Small intestine (tissue), 16 donors: ENCODE measurements at places on chromosomes 5 and 9.

GRCh38 chr9:91710158-91710557, 239.9 kb downstream of the ROR2 start:
- no peak overlapping the region for H3K27ac ChIP-seq
- H3K36me3 ChIP-seq, result no peaks in the 10 kb centered on the region
- no peaks in the 10 kb centered on the region for H3K4me1 ChIP-seq
- no peak for DNase-seq
- no peak overlapping the region for H3K4me3 ChIP-seq

GRCh38 chr5:11709021-11709420, 195.2 kb downstream of the CTNND2 start:
- H3K27me3 ChIP-seq, result no peaks in the 10 kb centered on the region
- H3K4me3 ChIP-seq, result no peak overlapping the region
- no peak overlapping the region for H3K27ac ChIP-seq
- DNase-seq, result no peak

- H3K36me3 ChIP-seq, result no peaks in the 10 kb centered on the region
- no peak overlapping the region for H3K4me3 ChIP-seq
These were observed 37.3 kb upstream of the EGFL7 start for GRCh38 chr9:136625101-136626065.

DNA sequence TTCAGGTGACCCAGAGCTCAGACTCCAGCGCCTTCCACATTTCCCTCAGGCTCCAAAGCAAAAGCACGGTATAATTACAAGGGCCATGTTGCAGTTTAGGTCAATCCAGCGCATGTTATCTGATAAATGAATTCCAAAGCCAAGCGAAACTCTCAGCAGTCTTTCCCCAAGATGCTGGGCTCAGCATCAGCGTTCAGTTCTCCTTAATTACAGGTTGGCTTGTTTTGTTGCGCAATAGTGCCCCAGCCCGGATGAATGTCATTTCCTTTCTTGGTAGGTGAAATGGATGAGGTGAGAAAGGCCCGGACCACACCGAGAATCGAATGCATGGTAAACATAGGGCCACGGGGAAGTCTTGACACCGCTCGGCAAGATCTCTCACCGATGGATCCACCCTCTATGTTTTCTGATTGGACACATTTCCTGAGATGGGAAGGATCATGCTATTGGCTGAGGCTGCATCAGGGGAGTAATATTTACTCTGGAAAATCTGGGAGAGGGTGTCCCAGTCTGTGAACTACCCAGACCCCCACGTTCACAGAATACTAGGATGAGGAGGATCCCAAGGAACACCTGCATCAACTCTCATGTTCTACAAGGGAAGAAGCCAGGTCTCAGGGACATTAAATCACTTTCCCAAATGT, 221.2 kb upstream of the ANKRD55 start:
- H3K4me3 ChIP-seq, result no peak overlapping the region
- H3K27me3 ChIP-seq, result no peaks in the 10 kb centered on the region
- DNase-seq, result no peak
- no peak overlapping the region for H3K27ac ChIP-seq
- no peaks in the 10 kb centered on the region for H3K36me3 ChIP-seq

- no peaks in the 10 kb centered on the region for H3K4me1 ChIP-seq
- H3K27ac ChIP-seq, result no peak overlapping the region
- H3K36me3 ChIP-seq, result peaks cover 13% of the 10 kb centered on the region
- no peak overlapping the region for H3K4me3 ChIP-seq
- DNase-seq, result no peak
These were observed 104.9 kb upstream of the RUSC2 start for GRCh38 chr9:35385042-35385441.

- H3K27ac ChIP-seq, result no peak overlapping the region
- H3K4me1 ChIP-seq, result peaks cover 24% of the 10 kb centered on the region
- H3K4me3 ChIP-seq, result no peak overlapping the region
- H3K27me3 ChIP-seq, result no peaks in the 10 kb centered on the region
These were observed 6.6 kb downstream of the COMMD10 start for GRCh38 chr5:116091416-116091815.

DNA sequence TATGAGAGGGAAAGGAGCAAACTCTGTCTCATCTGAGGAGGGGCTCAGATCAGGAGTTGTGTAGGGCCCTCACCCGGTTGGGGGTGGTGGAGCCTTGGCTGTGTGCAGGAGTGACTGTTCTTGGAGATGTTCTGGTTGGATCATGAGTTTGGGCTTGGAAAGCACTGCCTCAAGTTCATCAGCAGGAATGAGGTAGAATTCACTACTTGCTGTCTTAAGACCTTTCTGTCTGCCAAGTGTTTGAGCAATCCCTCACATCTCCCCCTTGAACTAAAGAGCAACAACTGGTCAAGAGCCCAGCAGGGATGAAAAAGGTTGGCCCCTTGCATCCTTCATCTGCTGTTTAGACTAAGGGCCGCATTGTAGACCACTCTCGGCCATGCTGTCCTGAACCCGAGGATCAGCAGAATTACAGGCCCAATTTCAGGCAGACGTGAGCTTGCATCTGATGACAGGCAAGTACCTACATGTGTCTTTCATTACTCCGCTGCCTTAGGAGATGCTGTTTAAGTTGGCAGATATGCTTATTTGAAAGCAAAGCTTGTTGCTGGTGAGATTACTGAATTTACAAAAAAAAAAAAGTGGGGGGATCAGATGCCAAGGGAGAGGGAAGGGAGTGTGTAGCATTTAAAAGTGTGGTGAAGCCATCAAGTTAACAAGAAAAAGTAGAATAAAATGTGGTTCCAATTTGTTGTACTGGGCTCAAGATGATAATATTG, 36.4 kb downstream of the PIK3R1 start:
- no peaks in the 10 kb centered on the region for H3K27me3 ChIP-seq
- no peak for DNase-seq
- H3K36me3 ChIP-seq, result no peaks in the 10 kb centered on the region
- no peak overlapping the region for H3K27ac ChIP-seq
- peaks cover 13% of the 10 kb centered on the region for H3K4me1 ChIP-seq
- H3K4me3 ChIP-seq, result no peak overlapping the region

GRCh38 chr5:125412561-125413495, 666.4 kb upstream of the ZNF608 start:
- H3K4me3 ChIP-seq, result no peak overlapping the region
- H3K4me1 ChIP-seq, result peaks cover 4% of the 10 kb centered on the region
- peak overlapping the region; percentile 46 for H3K27ac ChIP-seq
- DNase-seq, result peak; percentile 93
- no peaks in the 10 kb centered on the region for H3K27me3 ChIP-seq
- H3K36me3 ChIP-seq, result no peaks in the 10 kb centered on the region

- no peak overlapping the region for H3K27ac ChIP-seq
- DNase-seq, result no peak
- no peaks in the 10 kb centered on the region for H3K4me1 ChIP-seq
- H3K27me3 ChIP-seq, result no peaks in the 10 kb centered on the region
- H3K4me3 ChIP-seq, result no peak overlapping the region
- no peaks in the 10 kb centered on the region for H3K36me3 ChIP-seq
These were observed 110.9 kb upstream of the GPR151 start for GRCh38 chr5:146626936-146627335.

GRCh38 chr5:140042393-140042642, 781 bp downstream of the NRG2 start:
- H3K27ac ChIP-seq, result no peak overlapping the region
- no peaks in the 10 kb centered on the region for H3K36me3 ChIP-seq
- H3K4me1 ChIP-seq, result no peaks in the 10 kb centered on the region
- peak overlapping the region; percentile 53 for H3K4me3 ChIP-seq
- no peaks in the 10 kb centered on the region for H3K27me3 ChIP-seq

- H3K36me3 ChIP-seq, result no peaks in the 10 kb centered on the region
- no peaks in the 10 kb centered on the region for H3K4me1 ChIP-seq
- H3K27ac ChIP-seq, result no peak overlapping the region
- DNase-seq, result no peak
- no peaks in the 10 kb centered on the region for H3K27me3 ChIP-seq
- H3K4me3 ChIP-seq, result no peak overlapping the region
These were observed 372.2 kb downstream of the TMEM232 start for GRCh38 chr5:110354311-110354710.

DNA sequence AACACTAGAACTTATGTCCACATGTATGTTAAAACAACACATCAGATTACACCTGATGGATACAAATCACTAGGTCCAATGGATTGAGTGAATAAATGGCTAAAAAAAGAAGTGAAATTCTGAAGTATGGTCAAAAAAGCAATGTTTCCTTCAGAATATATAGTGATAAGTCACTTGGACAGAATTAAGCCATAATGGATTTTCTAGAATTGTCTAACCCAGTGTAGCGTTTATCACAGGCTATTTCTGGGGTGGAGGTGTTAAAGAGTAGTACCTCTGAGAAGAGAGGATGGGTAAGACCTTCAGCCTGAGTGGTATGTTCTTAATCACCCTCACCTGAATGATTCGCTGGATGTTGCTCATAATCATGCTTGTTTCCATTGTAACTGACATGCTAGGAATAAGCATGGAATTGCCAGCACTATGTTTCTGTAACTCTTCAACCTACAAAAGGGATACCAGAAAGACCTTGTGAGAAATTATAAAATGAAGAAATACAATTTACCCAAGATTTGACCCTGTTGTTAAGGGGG, 33.2 kb downstream of the SLC31A2 start:
- H3K27me3 ChIP-seq, result no peaks in the 10 kb centered on the region
- H3K36me3 ChIP-seq, result peaks cover 22% of the 10 kb centered on the region
- H3K4me3 ChIP-seq, result no peak overlapping the region
- H3K27ac ChIP-seq, result no peak overlapping the region
- DNase-seq, result no peak

- peaks cover 4% of the 10 kb centered on the region for H3K27me3 ChIP-seq
- H3K4me3 ChIP-seq, result no peak overlapping the region
- peak; percentile 46 for DNase-seq
- H3K4me1 ChIP-seq, result no peaks in the 10 kb centered on the region
These were observed 31.9 kb upstream of the FANCC start for GRCh38 chr9:95349091-95350038.

DNA sequence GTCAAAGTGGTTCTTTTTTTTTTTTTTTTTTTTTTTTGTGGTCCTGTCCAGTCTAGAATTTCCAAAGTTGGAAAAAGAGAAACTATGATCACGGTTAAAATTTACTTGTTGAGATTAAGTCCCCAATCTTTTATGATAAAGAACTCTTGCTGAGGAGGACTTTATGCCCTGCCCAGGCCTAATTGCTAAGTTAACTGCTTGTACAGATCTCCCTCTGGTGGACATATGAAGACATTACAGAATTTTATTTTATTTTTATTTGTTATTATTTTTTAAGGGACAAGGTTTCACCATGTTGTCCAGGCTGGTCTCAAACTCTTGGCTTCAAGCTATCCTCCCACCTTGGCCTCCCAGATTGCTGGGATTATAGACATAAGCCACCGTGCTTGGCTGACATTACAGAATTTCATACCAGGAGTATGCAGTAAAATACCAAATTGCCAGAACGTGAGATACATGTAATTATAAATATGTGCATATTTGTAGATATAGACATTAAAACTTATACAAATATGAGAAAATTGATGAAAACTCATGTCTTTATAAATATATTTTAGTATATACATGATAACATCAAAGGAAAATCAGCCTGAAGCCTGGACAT, 91.2 kb downstream of the RFK start:
- H3K36me3 ChIP-seq, result no peaks in the 10 kb centered on the region
- peak; percentile 52 for DNase-seq
- no peak overlapping the region for H3K27ac ChIP-seq
- no peak overlapping the region for H3K4me3 ChIP-seq

DNA sequence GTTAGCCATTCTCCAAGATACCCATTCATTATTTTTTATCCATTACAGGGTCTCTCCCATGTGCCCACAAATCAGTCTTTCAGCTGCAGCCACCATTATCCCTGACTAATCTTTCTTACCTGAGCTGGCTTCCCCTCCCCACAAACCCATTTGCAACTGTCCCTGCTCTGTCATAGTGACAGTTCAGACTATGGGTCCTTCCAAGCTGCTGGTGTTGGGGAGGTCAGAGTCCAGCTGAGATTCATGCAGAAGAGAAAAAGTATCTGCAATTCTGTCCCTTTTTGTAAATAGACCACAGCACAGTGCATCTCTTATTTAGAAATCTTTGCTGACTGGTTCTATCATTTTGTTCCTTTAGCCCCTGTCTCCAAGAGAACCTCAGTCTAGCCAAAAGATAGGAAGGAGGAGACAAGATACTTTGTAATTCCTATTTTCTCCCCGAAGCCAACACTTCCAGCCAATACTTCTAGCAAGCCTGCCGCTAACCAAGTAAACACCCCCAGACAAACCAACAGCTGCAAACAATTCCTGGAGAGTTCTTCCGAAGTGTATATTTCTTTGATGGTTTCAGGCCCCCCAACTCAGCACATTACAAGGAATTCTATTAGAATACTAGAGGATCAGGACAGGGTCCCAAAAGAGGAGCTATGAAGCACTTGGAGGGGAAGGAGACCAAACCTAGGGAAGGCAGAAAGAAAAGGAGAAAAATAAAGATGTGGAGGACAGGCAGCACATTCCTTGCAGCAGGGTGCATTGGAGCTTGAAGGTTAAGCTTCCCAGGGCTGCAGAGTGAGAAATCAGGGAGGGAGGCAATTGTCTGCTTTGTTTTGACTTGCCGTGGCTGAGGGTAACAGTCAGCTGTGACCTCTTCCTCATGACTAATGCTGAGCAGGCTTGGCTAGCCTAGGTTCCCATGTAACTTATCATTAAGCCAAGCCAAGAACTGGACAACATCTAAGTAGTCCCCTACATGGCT, 148.5 kb downstream of the SGCD start:
- no peaks in the 10 kb centered on the region for H3K27me3 ChIP-seq
- H3K4me3 ChIP-seq, result no peak overlapping the region
- H3K27ac ChIP-seq, result no peak overlapping the region
- DNase-seq, result no peak
- H3K36me3 ChIP-seq, result no peaks in the 10 kb centered on the region
- H3K4me1 ChIP-seq, result no peaks in the 10 kb centered on the region

DNA sequence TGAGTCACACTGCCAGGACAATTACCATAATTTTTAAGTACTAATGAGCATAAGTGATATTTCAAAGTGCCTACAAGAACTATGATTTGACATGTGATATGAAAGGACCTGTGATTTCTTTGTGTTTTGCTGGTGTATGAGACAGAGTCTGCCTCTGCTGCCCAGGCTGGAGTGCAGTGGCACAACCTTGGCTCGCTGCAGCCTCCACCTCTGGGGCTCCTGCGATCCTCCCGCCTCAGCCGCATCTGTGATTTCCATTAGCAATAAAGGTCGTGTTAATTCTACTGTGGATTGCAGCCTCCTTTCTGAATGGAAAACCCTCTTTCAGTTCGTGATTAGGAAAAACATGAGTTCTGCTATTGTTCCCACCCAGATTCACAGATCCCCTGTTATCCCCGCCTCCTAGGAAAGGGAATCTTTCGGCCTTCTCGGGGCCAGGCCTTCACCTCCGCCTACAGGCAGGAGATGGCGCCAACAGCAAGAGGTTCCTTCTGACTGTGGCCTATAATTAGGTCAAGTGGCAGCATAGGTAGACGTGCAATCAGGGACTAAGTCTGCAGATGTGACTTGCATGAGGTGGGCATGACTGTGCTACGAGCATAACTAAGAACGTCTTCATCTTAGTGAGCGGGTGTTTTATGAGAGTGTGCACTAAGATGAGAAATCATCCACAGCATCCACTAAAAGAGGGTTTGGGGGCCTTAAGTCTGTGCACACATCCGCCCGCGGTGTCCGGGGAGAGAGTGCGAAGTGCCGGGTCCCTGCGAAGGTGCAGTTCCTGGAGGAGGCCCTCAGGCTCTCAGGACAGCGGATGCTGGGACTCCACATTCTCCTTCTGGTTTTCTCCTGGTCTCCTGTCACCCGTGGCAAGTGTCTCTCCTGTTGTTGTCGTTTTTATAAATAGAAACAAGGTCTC, 23.1 kb downstream of the TRIM7 start:
- no peak overlapping the region for H3K27ac ChIP-seq
- no peaks in the 10 kb centered on the region for H3K36me3 ChIP-seq
- peak; percentile 73 for DNase-seq
- no peak overlapping the region for H3K4me3 ChIP-seq
- H3K4me1 ChIP-seq, result no peaks in the 10 kb centered on the region
- H3K27me3 ChIP-seq, result no peaks in the 10 kb centered on the region

- no peak overlapping the region for H3K4me3 ChIP-seq
- DNase-seq, result no peak
- no peaks in the 10 kb centered on the region for H3K36me3 ChIP-seq
- no peaks in the 10 kb centered on the region for H3K4me1 ChIP-seq
- no peak overlapping the region for H3K27ac ChIP-seq
These were observed 18.5 kb upstream of the SNX2 start for GRCh38 chr5:122756264-122756911.
